ENCODE measurements at places on chromosomes 1 and 21.
A peak's percentile ranks its signal among the peaks of the same experiment; 100 is the strongest.

DNA sequence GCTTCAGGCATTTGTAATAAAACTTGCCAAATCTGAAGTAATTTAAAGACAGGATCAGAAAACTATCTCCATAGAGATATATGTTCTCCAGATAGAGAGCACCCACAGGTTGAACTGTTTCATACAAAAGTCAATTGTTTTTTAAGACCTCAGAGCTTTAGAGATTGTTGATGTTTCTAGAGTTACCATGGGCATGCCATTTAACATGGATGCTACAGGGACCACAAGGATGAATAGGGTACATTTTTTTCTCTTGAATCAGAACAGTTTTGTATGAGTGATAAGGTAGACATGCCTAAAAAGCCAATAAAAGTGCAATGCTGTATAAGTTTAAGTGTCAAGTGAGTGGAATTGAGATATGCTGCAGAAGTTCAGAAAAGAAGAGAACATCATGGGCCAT, 511.0 kb upstream of the CAMK1G start:
- DNase-seq: no peak

DNA sequence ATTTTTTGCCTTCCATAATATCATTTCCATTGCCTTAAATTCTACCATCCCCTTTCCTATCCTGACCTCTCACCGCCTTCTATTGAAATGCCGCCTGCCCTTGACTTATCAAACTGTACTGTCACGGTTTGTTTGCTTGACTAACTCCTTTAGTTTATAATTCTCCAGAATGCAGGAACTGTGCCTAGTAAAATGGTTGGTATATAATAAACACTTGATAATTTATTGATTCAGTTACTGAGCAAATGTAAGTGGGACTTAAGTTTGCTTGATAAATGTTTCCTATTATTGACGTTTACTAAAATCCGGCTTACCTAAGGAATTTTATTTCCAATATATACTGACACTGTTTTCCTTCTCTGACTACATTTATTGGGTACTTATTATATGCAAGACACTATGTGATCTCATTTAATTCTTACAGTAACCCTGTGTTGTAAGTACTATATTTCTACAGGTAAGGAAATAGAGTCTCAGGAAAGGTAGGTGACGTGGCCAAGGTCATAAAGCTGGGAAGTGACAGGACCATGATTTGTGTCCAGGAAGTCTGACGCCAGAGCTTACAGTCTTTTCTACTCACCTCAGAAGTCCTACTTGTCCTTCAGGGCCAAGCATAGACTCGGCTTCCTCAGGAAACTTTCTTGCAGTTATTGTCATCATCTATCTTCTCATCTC, 35.7 kb downstream of the DPT start:
- DNase-seq: no peak

- DNase-seq: peak; percentile 22
Observed at GRCh38 chr1:184753608-184754475, 816 bp downstream of the EDEM3 start.

DNA sequence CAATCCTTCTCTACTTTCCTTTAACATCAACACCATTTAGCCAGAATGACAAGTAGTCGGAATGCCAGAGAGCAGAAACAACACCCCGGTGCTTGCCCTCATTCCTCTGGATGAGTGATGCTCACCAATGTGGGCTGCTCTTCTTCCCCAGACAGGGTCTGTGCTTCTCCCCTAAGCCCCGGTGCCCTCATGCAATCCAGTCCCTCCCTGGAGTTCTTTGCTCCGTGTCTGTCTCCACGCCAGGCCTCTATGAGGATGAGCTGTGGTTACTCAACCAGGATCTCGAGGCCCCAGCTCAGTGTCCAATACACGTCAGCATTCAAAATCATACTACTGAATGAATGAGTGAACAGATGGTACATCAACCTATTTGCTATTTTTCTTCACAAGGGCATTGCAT, 29.7 kb upstream of the PDE9A start:
- no peak for DNase-seq

GRCh38 chr1:81850031-81850430, 49.3 kb downstream of the ADGRL2 start:
- DNase-seq: no peak

- DNase-seq: no peak
Observed at GRCh38 chr1:89640440-89640839, 7.5 kb downstream of the LRRC8C start.

DNA sequence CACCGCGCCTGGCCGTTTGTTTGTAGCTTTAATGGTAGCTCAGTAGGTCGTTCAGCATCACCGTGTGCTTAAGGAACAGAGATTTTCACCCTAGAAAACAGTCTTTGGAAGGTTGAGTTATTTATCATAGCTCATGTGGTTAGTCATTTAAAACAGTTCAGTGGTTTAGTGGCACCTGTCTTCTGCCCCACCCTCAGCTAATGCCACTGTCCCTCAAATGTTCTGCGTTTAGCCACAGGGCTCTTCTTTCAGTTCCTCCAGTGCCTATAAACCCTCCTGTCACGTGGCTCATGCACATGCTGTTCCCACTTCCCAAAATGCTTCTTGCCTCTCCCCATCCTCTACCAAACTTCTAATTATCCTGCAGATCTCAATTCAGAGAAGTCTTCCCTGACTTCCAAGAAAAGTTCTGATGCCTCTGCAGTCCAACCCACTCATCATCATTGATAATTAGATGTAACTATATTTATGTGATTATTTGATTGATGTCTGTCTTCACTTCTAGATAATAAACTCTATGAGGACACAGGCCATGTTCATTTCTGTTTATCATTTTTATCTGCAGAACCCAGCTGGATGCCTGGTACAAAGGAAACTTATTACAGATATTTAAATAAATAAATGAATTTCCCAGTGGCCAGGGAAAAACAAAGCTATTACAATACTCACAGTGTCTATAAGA, 14.4 kb upstream of the DIPK1A start:
- DNase-seq: no peak

DNA sequence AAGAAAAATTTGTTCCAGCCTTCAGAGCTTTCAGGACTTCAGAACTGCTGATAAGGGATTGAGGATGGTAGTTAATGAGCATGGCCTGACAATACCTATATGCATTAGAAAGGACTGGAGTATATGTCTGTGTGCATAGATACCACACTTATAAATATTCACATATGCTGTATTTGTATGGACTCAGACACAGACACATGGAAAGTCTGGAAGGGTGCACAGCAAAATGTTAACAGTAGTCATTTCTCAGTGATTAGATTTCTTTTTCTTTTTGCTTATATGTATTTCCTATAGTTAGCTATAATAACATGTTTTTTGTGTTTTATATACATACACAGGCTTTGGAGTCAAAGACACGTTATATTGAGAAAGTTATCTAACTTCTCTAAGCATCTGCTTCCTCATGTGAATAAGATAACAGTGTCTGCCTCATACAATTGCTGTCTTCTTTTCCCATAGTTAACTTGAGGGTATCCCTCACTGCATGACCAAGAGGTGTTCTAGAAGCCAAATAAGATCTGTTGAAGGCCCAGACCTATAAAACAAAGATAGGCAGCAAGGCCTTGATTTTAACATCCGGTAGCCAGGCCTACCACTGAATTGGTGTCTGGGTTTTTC, 31.3 kb downstream of the INPP5B start:
- no peak for DNase-seq

GRCh38 chr1:54003249-54003646, 14.7 kb downstream of the LDLRAD1 start:
- no peak for DNase-seq

GRCh38 chr1:228180271-228180958, 14.8 kb downstream of the IBA57 start:
- DNase-seq: no peak

- DNase-seq: no peak
Observed at GRCh38 chr1:1322418-1322817, 2.0 kb downstream of the INTS11 start.

DNA sequence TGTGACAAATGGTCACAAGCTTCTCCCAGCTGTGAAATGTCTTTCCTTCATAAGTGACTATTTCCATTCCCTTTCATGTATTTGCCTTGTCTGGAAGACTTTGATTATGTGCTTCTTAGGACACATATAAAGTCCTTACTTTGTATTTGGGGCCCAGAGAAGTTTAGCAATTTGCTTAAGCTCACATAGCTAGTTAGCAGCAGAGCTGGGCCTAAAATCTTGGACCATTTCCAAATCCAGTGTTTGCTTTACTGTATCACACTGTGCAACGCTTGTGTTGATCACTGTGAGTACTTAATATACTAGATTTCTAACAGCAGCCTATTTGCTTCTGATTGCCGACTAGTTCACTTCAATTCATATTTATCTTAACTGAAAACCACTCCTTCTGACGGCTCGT, 2.2 kb upstream of the KCNA3 start:
- DNase-seq: no peak

DNA sequence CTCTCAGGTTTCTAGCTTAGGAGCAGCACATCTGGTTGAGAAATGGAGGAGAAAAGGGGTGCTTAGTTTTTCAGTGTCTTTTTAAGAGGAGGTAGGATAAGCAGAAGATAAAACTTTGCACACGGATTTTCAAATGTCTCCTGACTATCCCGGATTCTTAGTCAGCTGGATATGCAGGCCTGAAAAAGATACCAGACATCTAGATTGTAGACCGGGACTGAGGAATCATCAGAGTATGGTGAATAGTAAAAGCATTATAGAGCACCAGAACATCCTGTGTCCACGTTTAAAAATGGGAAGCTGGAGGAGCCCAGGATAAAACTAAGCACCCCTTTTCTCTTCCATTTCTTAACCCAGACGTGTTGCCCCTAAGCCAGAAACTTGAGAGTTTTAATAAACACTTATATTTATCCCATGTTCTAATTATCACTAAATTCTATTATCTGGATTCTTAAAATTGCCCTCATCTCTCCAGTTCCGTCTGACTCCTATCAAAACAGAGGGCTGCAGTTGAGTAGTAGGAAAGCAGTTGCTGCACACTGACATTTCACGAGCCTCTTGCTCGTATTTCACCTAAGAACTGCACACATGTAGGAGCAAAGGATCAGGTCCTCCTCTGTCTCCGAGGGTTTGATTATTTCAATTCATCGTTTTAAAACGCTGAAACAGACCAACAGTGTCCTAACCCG, 609 bp downstream of the PIGK start:
- peak; percentile 61 for DNase-seq

GRCh38 chr1:111906111-111906510, 83.4 kb downstream of the KCND3 start:
- no peak for DNase-seq

DNA sequence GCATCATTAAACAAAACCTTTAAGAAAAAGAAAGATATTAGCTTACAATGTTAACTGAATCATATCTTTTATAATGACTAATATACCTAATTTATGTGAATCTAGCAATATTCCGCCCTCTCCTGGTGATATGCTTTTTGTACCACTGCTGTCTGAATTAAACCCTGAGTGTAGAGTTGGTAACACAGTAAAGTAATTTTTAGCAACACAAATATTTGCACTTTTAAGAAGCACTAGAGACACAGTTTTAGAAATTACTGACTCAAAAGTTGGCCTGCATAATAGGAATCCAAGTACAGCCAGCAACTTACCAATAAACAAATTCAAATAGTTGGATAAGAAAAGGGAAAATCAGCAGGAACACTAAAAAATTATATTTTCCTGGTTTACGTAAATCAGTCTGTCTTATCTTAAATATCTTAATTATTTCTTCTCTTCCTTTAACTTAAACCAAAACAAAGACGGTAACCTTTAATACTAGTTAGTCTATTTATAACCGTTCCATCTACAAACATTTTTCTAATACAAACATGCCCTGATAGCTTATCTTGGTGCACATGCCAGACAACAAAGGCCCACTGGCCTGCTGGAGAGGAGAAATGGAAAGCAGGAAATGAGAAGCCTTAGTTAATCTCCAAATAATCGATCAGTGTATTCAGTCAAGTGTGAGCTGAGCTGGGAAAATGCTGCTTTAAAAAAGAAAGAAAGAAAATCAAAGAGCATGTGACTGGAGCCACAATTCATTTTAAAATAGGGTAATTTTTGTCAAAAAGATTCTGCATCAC, 246.0 kb downstream of the RERE start:
- DNase-seq: no peak

- DNase-seq: no peak
Observed at GRCh38 chr1:18868354-18868753, 8.9 kb upstream of the TAS1R2 start.

- no peak for DNase-seq
Observed at GRCh38 chr1:161502641-161503393, 2.4 kb upstream of the FCGR2A start.

- DNase-seq: no peak
Observed at GRCh38 chr1:208433086-208433485, 188.9 kb upstream of the PLXNA2 start.

Measured in cerebellar cortex (tissue), 1 donor.